ENCODE measurements at places on chromosomes 6 and 20. TPM values are rescaled to one million over a fixed set of nuclear protein-coding genes. Genes with fewer than 3 reads are reported as not detected.

Gene TMEM244
- total RNA-seq: not detected

Gene CDH26
- total RNA-seq: 0.50 TPM

Gene DEFB110
- total RNA-seq: not detected

Gene GSS
- 39.0 TPM for total RNA-seq

Gene ZNF831
- not detected for total RNA-seq

Gene HLA-DRA
- 0.17 TPM for total RNA-seq

Gene TFAP2D
- total RNA-seq: not detected
